ENCODE measurements at places on chromosomes 3 and 15.

DNA sequence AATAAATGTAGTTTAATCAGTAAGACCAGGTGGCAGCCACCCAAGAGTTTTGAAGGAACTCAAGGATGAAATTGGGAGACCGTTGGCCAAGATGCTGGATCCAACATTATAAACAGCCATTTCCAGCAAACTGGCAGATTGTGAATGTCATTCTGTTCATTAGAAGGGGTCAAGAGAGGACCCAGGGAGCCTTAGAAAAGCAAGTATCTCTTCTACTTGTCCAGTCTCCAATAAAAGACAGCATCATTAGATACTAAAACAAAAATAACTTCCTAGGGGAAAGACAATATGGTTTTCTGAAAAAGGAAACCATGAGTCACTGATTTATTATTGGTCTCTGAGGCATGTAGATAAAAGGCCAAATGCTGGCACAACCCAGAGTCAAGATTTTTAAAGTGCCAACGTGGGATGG, 67.9 kb downstream of the GADL1 start:
- no peak for DNase-seq

GRCh38 chr15:80660119-80660518, 35.0 kb upstream of the ABHD17C start:
- no peak for DNase-seq

GRCh38 chr3:45670436-45670835, 18.8 kb upstream of the SACM1L start:
- DNase-seq: no peak

DNA sequence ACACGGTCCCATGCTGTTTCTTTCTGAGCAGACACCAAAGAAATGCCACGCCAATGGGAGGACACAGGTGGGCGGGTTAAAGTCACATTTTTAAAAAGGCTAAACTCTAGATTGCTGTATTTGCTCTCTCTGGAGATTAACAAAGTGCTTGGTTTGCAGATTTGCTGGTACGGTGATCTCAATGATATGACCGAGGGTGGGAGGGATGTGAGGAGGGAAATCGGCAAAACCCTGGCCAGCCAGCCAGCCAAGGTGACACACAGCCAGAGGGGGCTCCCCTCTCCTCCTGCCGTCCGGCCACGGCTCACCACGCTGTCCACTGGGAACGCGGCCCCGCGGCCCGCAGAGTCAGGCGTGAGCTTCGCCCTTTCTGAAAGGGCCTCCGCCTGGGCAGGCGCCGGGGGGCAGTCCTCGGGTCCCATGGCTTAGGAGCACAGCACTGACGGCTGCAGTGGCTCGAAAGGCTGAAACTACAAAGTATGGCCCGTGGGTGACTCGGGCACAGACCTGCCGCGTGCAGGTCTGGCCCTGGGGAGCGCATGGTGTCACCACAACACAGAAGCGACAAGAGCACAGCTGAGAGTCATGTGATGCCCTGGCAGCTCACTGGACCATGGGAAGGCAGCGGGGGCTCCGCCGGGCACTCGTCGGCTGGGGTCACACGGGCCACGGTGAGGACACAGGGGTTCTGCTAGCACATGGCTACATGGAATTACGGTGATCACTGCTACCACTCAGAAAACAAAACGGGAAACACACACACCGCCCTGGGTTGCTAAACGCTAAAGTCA, 57.8 kb upstream of the RPL32 start:
- DNase-seq: no peak

- DNase-seq: no peak
These were observed 3.3 kb downstream of the RPL15 start for GRCh38 chr3:23920151-23920655.

All from GM13977 (cell line).